ENCODE measurements at places on chromosomes 2 and 18.

DNA sequence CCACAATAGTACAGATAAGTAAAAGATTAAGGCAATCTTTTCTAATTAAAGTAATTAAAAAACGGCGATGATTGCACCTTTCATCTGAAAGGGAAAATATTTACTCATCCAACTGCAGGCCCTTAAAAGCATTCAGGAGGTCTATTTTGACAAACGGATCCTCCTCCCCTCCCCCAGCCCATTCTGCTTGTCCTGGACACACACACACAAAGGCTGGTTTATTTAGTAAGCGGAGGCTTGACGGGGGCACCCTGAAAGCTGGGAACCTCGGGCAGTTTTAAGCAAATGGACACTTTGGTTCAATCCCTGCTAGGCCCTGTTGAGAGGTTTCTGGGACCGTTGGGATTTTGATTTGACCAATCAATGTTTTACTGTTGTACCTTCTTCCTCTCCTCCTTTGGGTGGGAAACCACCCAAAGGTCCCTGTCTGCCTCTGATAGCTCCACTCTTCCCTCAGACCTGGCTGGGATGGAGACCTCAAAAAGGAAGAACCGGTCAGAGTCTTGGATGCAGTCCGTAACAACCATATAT is 135.8 kb upstream of the HAAO start:
- H3K36me3 ChIP-seq = no peaks in the 10 kb centered on the region
- no peak for DNase-seq
- H3K27ac ChIP-seq = no peak overlapping the region
- H3K4me1 ChIP-seq = peaks cover 48% of the 10 kb centered on the region
- no peaks in the 10 kb centered on the region for H3K27me3 ChIP-seq

DNA sequence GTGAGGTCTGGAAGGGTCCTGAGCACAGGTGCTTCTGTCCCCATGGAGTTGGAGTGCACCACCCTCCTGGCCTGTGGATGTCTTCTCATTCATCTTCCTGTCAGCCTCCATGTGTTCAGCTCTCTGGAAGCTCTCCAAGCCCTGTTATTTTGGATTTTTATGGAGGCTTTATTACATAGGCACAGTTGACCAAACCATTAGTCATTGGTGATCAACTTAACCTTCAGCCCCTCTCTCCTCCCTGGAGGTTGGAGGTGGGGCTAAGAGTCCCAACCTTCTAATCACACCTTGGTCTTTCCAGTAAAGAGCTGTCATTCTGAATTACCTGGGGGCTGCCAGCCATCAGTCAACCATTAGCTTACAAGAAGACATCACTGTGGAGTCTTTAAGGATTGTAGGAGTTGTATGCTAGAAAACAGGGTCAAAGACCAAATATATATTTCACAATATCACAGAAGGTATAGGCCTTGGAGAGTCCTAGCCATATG is 7.5 kb upstream of the MCFD2 start:
- H3K27me3 ChIP-seq = no peaks in the 10 kb centered on the region
- no peaks in the 10 kb centered on the region for H3K4me1 ChIP-seq
- no peaks in the 10 kb centered on the region for H3K36me3 ChIP-seq
- H3K27ac ChIP-seq = no peak overlapping the region

- no peaks in the 10 kb centered on the region for H3K27me3 ChIP-seq
- peaks cover 11% of the 10 kb centered on the region for H3K36me3 ChIP-seq
- DNase-seq = no peak
Measured at GRCh38 chr2:55229221-55229620, 2.9 kb downstream of the CLHC1 start.

- H3K27ac ChIP-seq = no peak overlapping the region
- no peaks in the 10 kb centered on the region for H3K27me3 ChIP-seq
- no peak overlapping the region for H3K4me3 ChIP-seq
- no peak for DNase-seq
Measured at GRCh38 chr2:104897515-104898184, 43.7 kb downstream of the POU3F3 start.

GRCh38 chr2:37985333-37985732 is 60.2 kb downstream of the RMDN2 start:
- no peaks in the 10 kb centered on the region for H3K27me3 ChIP-seq
- no peaks in the 10 kb centered on the region for H3K36me3 ChIP-seq
- peaks cover 3% of the 10 kb centered on the region for H3K4me1 ChIP-seq

DNA sequence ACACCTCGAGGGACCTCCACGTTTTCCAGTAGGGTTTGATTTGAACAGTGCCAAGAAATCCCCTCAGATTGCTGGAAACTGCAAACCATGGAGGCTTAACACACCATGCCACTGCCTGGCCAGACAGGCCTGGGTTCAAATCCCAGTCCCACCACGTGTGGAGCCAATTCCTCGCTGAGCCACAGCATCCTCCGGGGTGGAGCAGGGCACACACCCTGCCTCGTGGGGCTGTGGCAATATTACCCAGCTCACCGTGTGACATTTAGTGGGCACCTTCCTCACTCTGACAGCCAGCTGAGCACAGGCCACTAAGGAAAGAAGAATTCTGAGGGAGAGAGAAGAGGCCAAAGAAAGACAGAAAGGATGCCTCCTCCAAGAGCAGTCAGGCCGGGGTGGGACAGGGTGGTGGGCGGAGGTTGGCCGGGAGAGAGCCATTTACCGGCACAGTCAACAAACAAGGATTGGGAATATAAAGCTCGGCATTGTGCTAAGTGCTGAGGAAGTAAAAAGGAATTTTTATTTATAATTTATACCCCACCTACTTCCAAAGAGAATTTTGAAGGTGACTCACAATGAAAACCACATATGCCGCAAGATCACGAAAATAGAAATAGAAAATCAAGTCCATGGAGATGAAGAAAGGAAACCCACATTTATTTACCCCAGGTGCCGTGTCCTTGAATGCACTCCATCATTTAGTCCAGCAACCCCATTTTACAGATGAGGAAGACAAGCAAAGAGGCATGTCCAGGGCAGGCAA is 111.5 kb downstream of the MCFD2 start:
- H3K27ac ChIP-seq = no peak overlapping the region
- H3K4me3 ChIP-seq = no peak overlapping the region
- no peaks in the 10 kb centered on the region for H3K4me1 ChIP-seq
- DNase-seq = no peak
- H3K36me3 ChIP-seq = no peaks in the 10 kb centered on the region

- H3K36me3 ChIP-seq = no peaks in the 10 kb centered on the region
- 0 out of 2 replicates have a peak overlapping the region, but pooled peaks have one; percentile 21 for H3K27ac ChIP-seq
- peak overlapping the region; percentile 44 for H3K4me3 ChIP-seq
- no peaks in the 10 kb centered on the region for H3K27me3 ChIP-seq
Measured at GRCh38 chr2:137262594-137262993, 497.2 kb downstream of the THSD7B start.

DNA sequence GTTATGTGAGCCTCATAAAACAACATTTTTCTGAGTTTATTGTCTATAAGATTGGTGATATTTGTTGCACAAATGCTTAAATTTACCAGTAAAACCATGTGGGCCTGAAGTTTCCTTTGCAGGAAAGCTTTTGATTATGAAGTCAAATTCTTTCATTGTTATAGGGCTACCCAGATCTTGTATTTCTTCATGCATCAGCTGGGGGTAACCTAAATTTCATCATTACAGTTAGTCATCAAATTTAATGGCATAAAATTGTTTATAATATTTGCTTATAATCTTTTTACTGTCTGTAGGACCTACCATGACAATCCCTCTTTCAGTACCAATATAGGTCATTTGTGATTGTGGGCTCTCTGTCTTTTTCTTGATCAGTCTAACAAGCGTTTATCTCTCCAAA is 47.8 kb downstream of the SMAD2 start:
- no peaks in the 10 kb centered on the region for H3K27me3 ChIP-seq
- H3K36me3 ChIP-seq = peaks cover 11% of the 10 kb centered on the region
- no peak for DNase-seq

DNA sequence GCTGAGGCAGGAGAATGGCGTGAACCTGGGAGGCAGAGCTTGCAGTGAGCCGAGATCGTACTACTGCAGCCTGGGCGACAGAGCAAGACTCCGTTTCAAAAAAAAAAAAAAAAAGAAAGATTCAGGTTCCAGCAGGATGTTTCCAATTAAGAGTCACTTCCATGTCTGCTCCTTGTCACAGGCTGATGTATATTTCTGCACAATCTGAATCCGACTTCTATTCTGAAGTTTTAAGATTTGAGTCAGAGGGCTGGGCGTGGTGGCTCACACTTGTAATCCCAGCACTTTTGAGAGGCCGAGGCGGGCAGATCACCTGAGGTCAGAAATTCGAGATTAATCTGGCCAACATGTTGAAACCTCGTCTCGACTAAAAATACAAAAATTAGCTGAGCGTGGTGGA is 24.7 kb downstream of the SNRPD1 start:
- no peak overlapping the region for H3K4me3 ChIP-seq
- H3K27me3 ChIP-seq = no peaks in the 10 kb centered on the region
- no peak overlapping the region for H3K27ac ChIP-seq

GRCh38 chr2:171310889-171311288 is 122.9 kb downstream of the METTL8 start:
- H3K36me3 ChIP-seq = no peaks in the 10 kb centered on the region
- peaks cover 4% of the 10 kb centered on the region for H3K4me1 ChIP-seq
- no peak for DNase-seq
- no peak overlapping the region for H3K27ac ChIP-seq
- H3K4me3 ChIP-seq = no peak overlapping the region
- no peaks in the 10 kb centered on the region for H3K27me3 ChIP-seq

- no peak for DNase-seq
- no peaks in the 10 kb centered on the region for H3K27me3 ChIP-seq
- no peak overlapping the region for H3K27ac ChIP-seq
- H3K36me3 ChIP-seq = no peaks in the 10 kb centered on the region
Measured at GRCh38 chr2:154827286-154827685, 128.8 kb downstream of the KCNJ3 start.

- H3K27me3 ChIP-seq = no peaks in the 10 kb centered on the region
- no peaks in the 10 kb centered on the region for H3K4me1 ChIP-seq
- DNase-seq = no peak
- H3K4me3 ChIP-seq = no peak overlapping the region
- no peak overlapping the region for H3K27ac ChIP-seq
Measured at GRCh38 chr2:207995887-207996286, 29.4 kb downstream of the PLEKHM3 start.

DNA sequence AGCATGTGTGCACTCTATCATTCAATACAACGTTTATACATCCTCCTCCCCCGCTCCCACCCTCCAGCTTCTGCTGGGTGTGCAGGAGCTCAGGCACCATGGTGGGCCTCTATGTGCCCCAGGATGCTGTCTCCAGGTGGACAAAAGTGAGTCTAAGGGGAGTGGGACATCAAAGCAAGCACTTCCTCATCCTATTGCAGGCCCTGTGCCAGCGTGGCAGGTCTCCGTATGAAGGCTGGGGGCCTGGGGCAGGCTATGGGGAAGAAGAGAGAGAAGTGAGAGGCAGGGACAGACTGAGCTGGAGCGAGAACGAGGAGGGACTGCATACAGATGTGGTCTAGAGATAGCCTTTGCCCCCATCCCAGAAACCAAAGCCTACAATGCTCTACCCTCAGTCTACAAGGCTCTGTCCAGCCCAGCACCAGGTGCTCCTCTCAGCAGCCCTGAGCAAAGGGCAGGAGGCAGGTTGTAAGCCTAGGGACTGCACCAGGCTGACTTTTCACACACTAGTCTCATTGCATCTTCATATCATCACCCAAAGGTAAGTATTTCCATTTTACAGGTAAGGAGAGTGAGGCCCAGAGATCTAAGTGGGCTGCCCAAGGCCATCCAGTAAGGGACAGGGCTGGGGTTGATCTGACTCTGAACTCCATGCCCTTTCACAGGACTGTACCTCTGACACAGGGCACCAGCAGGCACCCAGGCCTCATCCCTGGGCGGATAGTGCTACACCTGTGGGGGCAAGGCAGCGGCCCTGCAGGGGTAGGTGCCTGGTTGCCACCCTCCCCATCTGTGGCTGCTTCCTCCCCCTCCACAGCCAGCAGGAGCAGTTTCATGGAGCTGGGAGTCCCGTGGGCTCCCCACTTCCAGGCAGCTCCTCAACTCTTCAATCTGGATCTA is 14.0 kb upstream of the ARID5A start:
- H3K27me3 ChIP-seq = peaks cover 12% of the 10 kb centered on the region
- H3K27ac ChIP-seq = no peak overlapping the region

- no peaks in the 10 kb centered on the region for H3K4me1 ChIP-seq
- no peaks in the 10 kb centered on the region for H3K36me3 ChIP-seq
- H3K4me3 ChIP-seq = no peak overlapping the region
- DNase-seq = no peak
- H3K27ac ChIP-seq = no peak overlapping the region
Measured at GRCh38 chr2:76314271-76315020, 603.7 kb upstream of the GCFC2 start.

GRCh38 chr2:64626963-64627760 is 26.6 kb downstream of the SERTAD2 start:
- H3K4me1 ChIP-seq = peaks cover 5% of the 10 kb centered on the region
- H3K27ac ChIP-seq = no peak overlapping the region
- no peaks in the 10 kb centered on the region for H3K36me3 ChIP-seq
- H3K27me3 ChIP-seq = no peaks in the 10 kb centered on the region

DNA sequence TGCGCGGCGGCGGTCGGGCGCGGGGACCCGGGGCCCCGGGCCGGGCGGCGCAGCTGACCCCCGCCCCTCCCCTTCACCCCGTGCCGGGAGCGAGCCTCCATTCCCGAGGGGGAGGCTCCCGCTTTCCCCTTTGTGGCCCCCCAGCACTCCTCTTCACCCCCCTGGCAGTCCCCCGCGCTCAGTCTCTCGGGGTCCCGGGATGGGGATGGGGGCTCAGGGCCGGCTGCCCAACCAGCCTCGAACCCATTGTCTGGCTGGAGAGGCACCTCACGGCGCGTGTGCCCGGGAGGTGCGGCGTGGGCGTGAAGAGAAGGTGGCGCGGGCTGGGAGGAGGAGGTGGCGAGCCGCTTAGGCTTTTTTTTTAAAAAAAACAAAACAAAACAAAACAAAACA is 748 bp downstream of the FMNL2 start:
- H3K36me3 ChIP-seq = no peaks in the 10 kb centered on the region

DNA sequence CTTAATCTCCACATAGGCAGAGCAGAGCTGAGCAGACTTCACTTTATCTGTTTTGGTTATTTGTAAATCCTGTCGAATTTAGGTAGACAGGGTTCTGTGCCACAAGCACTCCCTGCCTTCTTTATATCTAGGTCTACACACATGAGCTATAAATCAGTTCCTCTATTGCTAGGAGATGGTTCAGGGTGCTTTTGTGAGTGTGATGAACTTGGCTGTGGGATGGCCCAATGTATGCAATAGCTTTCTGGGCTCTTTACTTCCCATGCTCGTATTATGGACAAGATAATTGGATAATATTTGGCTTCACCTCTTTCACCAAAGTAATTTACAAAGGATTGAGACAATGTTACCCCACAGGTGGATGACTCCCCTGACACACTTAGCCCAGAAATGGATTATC is 72.2 kb downstream of the PLB1 start:
- H3K4me1 ChIP-seq = no peaks in the 10 kb centered on the region
- no peak overlapping the region for H3K4me3 ChIP-seq
- 0 out of 2 replicates have a peak, but pooled peaks cover 5% of the 10 kb centered on the region for H3K27me3 ChIP-seq
- no peak overlapping the region for H3K27ac ChIP-seq

DNA sequence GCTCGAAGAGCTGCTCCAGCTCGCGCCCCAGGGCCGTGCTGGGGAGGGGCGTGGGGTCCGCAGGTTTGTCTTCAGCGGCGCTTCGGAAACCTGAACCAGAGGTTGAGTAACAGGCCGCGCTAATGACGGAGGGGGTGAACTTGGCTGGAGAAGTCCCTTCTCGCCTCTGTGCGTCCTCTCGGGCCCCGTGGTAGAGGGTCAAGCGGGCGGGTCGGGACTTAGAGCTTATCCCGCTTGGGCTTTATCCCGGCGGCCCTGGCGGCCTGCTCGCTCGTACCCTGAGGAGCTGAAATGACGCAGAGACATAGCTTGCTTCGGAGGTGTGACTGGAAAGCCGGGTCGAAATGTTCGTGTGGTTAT is 479 bp downstream of the RNMT start:
- H3K36me3 ChIP-seq = no peaks in the 10 kb centered on the region
- H3K4me3 ChIP-seq = peak overlapping the region; percentile 94
- peak; percentile 69 for DNase-seq
- peak overlapping the region; percentile 82 for H3K27ac ChIP-seq
- no peaks in the 10 kb centered on the region for H3K27me3 ChIP-seq
- H3K4me1 ChIP-seq = no peaks in the 10 kb centered on the region
